ENCODE measurements at places on chromosomes 1 and 21.
A peak's percentile ranks its signal among the peaks of the same experiment; 100 is the strongest.

GRCh38 chr1:221626041-221626440 is 115.8 kb downstream of the DUSP10 start:
- DNase-seq: no peak

DNA sequence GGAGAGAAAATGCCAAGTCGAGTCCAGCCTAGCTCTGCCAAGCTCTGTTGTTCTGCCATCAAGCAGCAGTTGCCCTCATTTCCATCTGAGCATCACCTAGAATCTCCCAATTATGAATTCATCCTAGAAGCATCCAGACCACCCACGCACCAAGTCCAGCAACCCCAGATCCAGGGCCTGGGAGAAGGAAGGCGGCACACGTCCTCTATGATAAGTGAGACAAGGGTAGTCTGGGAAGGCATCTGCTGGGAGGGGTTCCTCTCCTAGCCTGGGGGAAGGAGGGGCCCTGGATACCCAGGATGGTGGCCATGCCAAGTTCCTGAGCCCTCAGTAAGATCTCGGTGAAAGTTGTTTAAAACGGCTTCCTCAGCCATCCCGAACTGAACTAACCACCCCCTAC is 70.7 kb downstream of the VWA5B1 start:
- DNase-seq: no peak

GRCh38 chr1:10753299-10753698 is 43.1 kb downstream of the CASZ1 start:
- no peak for DNase-seq

DNA sequence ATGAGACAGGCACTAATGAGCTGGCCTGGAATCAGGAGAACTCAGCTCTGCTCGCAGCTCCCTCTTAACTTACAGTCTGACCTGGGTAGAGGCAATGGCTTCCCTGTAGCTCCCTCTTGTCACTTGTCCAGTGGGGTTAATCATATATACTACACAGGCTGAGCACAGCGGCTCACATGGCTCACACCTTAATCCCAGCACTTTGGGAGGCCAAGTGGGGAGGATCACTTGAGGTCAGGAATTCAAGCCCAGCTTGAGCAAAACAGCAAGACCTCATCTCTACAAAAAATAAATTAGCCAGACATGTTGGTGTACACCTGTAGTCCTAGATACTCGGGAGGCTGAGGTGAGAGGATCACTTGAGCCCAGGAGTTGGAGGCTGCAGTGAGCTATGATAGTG is 4.2 kb downstream of the S100A6 start:
- DNase-seq: no peak

DNA sequence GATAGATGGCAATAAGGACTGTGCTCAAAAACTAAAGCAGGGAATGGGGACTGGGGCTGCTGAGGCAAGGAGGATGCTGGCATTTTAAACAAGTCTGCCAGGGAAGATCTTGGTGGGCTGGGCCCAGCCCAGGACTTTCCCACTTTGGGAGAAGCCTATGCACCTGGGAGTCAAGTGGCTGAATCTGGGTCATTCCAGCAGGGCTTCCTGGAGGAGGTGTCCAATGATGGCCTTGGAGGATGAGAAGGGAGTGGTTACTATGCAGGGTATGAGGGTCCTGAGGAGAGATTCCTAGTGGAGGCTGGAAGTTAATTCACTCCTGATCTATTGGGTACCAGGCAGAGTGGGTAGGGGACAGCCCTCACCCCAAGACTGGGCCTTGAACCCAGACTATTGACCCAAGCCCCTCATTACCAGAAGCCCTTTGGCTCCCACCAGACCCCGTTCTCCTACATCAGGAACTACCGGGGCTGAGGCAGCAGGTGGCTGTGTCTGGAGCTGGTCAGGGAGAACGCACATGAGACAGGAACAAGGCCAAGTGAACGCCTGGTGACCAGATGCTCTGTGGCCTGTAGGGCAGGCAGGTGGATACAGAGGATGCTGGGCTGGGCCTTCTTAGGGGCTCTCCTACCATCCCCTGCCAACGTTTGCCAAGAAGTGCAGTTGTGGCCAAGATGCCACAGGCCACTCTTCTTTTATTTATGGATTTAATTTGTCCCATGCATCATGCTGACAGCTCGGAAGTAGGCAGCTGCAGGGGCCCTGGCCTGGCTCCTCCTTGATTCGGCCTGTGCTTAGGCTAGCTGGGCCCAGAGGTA is 18.3 kb upstream of the LRP8 start:
- DNase-seq: no peak

GRCh38 chr1:166235728-166236127 is 68.9 kb upstream of the FAM78B start:
- DNase-seq: no peak

- DNase-seq: no peak
These were observed 84.3 kb downstream of the EXTL2 start for GRCh38 chr1:100810360-100810759.

DNA sequence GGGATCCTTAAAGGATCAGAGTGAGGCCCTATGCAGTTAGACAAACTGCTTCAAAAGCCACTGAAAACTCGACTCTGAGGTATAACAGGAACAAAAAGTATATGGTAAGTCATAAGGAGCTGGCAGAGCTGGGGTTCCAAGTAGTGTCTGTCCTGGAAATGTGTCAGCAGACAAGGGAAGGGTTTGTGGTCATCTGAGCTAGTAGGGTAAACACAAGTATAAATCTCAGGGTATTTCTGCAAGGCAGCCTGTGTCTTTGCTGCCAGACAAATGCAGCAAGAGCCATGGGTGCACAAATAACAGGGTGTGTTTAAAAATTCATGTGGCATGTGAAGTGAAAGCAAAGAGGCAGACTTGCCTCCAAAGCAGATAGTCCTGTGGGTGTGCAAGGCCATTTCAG is 759.0 kb upstream of the ADAMTS5 start:
- DNase-seq: no peak

GRCh38 chr1:167720965-167721616 is 691 bp upstream of the MPZL1 start:
- DNase-seq: no peak

DNA sequence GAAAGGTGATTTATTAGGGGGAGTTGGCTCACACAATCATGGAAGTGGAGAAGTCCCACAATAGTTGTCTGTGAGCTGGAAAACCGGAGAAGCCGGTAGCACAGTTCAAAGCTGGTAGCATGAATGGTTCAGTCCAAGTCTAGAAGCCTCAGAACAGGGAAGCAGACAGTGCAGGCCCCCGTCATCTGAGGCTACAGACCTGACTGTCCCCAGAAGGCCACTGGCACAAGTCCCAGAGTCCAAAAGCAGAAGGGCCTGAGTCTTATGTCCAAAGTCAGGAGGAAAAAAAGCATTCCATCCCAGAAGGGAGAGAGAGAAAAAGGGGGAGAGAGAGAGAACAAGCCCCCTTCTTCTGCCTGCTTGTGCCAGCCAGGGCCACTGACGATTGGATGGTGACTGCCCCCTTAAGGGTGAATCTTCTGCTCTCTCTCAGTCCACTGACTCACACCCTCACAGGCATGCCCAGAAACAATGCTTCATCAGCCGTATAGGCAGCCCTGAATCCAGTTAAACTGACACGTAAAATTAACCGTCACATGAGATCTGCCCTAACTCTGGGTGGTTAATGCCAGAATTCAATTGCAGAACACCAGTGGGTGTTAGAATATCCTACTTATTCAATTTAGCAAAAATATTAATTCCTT is 49.3 kb upstream of the POU2F1 start:
- no peak for DNase-seq

- DNase-seq: no peak
These were observed 15.7 kb downstream of the RCC2 start for GRCh38 chr1:17423781-17424245.

- no peak for DNase-seq
These were observed 1036.0 kb downstream of the AMY1C start for GRCh38 chr1:104785575-104786187.

DNA sequence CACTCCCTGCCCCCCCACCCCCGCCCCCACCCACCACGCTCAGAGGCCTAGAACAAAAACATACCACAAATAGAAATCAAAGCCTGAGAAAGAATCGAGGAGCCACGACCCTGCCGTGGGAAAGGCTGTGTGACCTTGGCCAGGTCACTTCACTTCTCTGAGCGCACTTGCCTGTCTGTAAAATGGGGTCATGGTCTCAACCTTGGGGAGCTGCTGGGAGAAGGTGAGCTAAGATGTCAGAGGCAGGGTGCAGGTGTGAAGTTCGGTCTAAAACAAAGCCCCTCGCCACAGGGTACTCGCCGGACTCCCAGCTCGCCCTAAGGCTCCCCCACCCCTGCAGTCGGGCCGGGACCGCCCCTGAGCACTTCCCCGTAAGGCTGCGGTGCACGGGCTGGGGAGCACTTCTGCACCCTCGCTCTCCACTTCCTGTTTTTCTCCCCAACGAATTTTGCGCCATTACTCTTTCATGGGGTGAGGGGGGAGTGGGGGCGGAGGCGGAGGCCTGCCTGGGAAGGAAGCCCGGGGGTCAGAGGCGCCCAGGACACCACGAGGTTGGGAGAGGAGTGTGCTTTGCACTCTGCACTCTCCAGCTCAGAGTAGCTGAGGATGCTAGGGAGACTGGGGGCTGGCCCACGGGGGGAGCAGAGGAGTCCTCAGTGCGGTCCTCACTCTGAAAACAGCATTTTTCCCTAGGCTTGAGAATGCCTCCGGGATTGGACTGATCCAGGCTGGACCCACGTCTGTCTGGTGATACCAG is 21.9 kb upstream of the PIK3CD start:
- peak; percentile 75 for DNase-seq

GRCh38 chr1:228830954-228831481 is 95.7 kb downstream of the RHOU start:
- no peak for DNase-seq

DNA sequence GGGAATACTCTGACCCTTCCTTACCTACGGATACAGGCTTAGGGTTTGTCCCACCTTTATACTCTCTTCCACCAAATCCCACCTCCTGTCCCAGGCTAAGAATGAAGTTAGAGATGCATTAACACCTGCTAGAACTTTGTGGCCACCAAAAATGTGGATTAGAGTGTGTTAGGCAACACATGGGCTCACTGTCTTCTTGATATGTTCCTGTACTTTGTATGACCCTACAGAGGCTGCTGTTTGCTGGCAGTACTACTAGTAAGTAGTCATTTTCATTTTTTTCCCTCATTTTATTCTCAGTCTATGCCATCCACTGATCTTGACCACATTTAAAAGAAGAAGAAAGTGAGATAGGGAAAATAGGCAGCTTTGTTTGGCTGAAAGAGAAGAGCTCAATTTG is 21.0 kb upstream of the TMEM39B start:
- DNase-seq: no peak

- no peak for DNase-seq
These were observed 100.5 kb upstream of the NEK7 start for GRCh38 chr1:198056255-198056654.

DNA sequence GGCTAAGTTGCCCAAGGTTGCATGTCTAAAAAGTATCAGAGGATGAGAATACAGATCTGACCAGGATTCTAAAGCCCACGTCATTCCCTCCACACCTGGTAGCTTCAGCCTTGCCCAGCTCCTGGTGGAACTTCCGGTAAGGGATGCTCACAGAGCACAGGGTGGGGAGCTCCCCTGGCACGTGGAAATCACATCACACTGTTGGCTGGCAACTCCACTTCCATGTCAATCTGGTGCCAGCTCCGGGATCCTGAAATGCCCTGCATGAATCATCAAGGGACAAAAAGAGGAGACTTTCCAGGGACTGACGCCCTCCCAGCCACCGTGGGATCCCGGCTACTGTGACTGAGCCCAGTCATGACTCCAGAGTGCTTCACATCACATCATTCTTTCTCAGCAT is 12.4 kb upstream of the BCAR3 start:
- DNase-seq: no peak

GRCh38 chr1:206878456-206878855 is 13.0 kb downstream of the IL20 start:
- no peak for DNase-seq

- DNase-seq: no peak
These were observed 533 bp upstream of the RGL1 start for GRCh38 chr1:183804387-183804786.

GRCh38 chr1:243421784-243422183 is 165.9 kb downstream of the SDCCAG8 start:
- DNase-seq: no peak

DNA sequence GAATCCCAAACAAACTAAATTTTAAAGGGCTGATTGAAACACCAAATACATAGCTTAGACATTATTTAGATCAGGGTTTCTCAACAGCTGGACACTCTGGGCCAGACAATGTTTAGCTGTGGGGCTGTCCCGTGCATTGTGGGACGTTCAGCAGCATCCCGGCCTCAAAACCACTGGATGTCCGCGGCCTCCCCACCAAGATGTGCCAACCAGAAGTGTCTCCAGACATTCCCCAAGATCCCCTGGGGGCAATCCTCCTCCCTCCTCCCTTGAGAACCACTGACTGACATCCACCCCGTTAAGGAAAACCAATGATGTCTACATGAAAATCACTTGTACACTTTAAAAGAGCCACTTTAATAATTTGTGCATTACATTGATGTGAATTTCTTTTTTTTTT is 38.4 kb downstream of the CLSTN1 start:
- no peak for DNase-seq

DNA sequence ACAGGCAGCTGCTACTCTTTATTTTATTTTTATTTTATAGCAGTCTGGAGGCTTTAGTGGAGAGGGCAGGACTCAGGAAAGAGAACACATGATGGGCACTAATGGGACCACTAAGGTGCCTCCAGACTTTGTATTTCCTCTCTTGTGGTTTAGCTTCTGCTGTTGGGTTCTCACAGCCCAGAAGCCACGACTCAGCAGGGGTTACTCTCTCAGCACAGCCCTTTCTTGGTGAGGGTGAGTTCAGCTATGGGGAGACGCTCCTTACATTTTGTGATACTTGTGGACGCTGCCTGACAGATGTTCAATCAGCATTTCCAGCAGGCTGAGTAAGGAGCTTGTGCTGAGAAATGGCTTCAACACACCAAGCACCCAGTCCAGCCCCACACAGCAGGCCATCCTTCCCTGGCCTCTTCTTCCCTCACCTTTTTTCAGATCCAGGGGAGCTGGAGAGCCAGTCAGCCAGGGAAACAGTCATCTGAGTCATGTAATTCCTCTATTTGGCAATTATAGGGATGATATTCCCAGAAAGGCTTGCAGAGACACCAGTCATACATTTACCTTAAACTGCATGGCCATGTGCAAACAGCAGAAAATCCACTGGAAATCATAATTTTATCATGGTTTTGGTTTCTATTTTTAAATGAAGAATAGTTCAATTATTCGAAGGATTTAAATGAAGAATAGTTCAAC is 53.2 kb upstream of the RAB3GAP2 start:
- no peak for DNase-seq

DNA sequence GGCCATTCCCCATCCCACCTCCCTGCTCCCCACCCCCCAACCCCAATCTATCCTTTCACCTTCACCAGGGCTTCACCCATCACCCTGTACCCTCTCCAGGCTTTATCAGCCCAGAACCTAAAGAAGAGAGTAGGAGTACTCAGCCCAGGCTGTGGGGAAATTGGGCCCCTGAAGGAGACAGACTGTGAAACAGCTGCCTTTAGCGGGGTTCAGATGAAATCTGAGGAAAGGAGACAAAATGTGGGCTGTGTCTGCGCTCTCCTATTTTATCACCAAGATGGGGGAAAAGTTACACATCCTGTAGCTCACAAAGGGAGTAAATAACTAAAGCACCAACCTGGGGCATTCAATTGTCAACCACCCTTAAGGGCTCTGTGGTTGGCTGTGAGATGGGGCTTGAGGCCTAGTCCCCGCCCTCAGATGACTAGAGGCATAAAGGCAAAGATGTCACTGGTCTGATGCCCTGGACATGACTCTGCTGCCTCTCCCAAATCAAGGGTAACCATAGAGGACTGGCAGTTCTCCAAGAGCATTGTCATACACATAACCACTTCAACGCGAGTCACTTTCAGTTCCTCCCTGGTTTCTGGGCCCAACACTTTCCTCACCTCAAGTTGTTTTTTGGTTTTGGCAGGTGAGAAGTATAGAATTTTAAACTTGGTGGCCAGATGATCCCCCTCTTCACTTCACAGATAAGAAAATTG is 30.0 kb downstream of the SLC27A3 start:
- peak; percentile 29 for DNase-seq

GRCh38 chr1:178751046-178751445 is 26.0 kb downstream of the RALGPS2 start:
- no peak for DNase-seq

All from bone marrow (tissue), 2 donors.